ENCODE measurements at places on chromosomes 7 and 10.

- no peak for DNase-seq
Observed at GRCh38 chr7:141045126-141045841, 28.6 kb upstream of the TMEM178B start.

DNA sequence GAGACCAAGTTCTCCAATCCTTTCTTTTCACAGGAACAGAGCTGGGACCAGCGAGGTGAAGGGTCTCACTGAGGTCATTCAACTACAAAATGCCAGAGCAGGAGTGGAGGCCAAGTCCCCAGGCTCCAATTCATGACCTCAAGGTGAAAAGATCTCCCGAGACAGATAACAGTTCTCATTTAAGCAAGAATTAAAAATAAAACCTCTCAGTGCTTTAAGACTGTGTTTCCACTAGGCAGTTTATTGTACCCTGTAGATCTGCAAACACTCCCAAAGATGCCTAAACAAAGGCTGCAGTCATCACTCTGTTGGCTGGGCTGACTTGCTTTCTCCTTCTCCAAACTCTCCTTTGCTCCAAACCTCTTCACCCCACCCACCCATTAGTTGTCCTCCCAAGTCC is 74.8 kb upstream of the CXCL12 start:
- DNase-seq = no peak

GRCh38 chr7:148303295-148304082 is 287.1 kb upstream of the C7orf33 start:
- DNase-seq = no peak

GRCh38 chr10:35089611-35090161 is 455 bp downstream of the CUL2 start:
- no peak for DNase-seq

GRCh38 chr7:26583094-26583648 is 281.2 kb downstream of the SKAP2 start:
- DNase-seq = no peak

DNA sequence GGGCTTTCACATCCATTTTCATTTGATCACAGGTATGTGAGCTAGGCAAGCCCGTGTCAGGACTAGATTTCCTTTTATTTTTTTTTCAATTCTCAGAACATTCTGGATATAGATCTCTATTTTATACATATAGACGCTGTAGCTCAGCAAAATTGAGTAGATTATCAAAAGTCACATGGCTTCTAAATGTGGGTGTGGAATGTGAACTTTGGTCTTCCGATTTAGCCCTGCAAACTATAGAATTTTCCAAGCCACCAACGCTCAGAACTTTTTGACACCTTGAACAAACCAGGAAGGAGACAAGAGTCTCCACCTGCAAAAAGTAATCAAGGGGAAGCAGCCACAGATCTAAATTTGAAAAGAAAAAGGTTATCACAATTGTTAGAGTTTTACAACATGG is 15.9 kb upstream of the FFAR4 start:
- no peak for DNase-seq

DNA sequence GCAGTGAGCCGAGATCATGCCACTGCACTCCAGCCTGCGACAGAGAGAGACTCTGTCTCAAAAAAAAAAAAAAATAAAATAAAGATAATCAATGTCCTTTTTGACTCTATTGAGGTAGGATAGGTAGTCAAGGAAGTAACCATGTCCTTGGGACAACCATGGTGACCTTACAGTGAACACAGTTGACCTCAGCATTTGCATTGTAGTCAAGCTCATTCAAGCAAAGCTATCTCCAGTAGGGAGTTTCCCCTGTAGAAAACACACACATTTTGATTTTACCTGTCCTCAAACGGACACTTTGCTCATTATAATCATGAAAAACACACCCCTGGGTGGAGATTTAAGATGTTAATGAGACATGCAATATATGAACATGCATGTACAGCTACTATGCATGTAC is 171.7 kb downstream of the KIF20B start:
- no peak for DNase-seq

DNA sequence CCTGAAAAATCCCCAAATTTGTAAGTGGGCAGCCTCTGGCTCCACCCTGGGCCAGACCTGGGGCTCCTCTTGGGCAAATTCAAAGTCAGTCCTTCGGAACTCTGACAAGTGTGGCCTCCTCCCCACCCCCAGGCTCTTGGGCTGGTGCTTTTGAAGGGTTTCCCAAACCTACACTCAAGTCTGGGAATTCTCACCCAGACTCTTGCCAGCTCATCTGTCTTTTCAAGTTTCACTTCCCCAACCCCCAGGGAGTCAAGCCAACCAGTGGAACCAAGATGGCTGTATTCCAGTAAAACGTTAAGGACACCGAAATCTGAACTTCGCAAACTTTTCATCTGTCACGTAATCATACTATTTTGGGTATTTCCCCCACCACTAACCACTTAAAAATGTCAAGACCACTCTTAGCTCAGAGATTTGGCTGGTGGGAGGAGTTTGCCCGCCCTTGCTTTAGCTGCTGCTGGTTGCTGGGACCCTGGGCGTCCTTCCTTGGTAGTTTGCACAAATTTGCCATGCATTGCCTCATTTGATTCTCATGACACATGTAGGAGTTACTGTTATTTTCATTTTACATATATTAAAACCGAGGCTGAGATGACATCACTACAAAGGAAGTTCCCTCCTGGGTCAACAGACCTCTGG is 1.7 kb upstream of the MYO1G start:
- DNase-seq = no peak

DNA sequence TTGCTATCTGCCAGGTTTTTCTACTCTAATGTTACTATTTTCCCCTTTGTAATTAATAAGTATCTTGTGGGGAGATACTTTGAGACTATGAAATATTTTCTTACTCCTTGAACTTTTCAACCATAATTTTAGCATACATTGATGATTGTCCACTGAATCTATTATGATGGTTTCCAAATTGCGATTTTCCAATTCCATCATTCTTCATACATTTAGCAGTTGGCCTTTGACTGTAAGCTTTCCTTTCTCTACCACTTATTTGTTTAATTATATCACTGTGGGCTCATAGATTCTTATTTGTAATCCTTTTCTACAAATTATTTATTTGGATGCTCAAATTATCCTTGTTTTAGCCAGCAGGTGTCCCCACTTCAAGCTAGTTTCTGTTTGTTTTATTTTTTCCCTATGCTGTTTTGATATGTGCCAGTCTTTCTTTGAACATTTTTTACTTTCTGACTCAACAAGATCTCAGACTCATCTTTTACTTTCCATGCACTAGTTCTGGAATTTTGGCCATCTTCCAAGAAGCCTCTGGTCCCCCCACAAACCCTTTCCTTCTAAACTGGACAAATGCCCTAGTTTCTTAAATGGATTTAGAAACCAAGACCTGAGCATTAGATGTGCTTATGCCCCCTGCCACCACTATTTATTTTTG is 11.4 kb upstream of the MRPS16 start:
- no peak for DNase-seq

- DNase-seq = no peak
Observed at GRCh38 chr10:50807851-50808776, 68.4 kb downstream of the ASAH2B start.

- no peak for DNase-seq
Observed at GRCh38 chr7:31775556-31775955, 88.5 kb downstream of the PPP1R17 start.

- DNase-seq = no peak
Observed at GRCh38 chr7:19405541-19405940, 260.3 kb upstream of the FERD3L start.

- DNase-seq = no peak
Observed at GRCh38 chr10:71031603-71032002, 143.2 kb upstream of the PCBD1 start.

- DNase-seq = no peak
Observed at GRCh38 chr10:92719991-92720830, 30.5 kb downstream of the HHEX start.

DNA sequence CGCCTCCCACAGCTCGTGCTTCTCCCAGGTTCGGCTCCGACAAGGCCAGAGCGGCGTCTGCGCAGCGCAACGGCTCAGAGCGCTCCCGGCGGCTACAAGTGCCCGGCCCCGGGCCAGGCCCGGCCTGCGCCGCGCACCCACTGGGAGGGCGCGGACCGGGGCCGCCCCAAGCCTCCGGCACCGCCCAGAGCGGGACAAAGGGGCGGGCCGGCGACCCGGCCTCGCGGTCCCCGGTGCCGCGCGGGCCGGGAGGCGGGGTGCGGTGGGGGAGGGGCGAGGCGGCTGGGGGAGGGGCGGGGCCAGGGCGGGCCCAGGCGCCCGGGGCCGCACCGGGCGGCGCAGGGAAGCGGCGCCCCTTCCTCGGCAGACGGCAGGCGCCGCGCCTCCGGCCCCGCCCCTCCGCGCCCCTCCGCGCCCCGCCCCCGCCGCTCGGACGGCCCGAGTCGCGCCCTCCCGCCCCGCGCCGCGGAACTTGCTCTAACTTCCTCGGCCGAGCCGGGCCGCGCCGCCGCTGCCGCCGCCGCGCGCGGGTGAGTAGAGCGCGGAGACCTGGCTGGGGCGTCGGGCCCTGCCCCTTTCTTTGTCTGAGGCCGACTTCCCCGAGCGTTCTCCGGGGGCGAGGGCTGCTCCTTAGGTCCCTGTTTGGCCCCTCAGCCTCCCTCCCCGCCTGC is at the start of gene TSPAN14:
Gene TSPAN14, plus strand, starts transcription at position 469 of the 671 bp plus-strand sequence. CDS start 34,924 bp downstream, outside the sequence.
- peak; percentile 38 for DNase-seq

GRCh38 chr7:38629651-38630510 is 1.3 kb downstream of the AMPH start:
- DNase-seq = no peak

DNA sequence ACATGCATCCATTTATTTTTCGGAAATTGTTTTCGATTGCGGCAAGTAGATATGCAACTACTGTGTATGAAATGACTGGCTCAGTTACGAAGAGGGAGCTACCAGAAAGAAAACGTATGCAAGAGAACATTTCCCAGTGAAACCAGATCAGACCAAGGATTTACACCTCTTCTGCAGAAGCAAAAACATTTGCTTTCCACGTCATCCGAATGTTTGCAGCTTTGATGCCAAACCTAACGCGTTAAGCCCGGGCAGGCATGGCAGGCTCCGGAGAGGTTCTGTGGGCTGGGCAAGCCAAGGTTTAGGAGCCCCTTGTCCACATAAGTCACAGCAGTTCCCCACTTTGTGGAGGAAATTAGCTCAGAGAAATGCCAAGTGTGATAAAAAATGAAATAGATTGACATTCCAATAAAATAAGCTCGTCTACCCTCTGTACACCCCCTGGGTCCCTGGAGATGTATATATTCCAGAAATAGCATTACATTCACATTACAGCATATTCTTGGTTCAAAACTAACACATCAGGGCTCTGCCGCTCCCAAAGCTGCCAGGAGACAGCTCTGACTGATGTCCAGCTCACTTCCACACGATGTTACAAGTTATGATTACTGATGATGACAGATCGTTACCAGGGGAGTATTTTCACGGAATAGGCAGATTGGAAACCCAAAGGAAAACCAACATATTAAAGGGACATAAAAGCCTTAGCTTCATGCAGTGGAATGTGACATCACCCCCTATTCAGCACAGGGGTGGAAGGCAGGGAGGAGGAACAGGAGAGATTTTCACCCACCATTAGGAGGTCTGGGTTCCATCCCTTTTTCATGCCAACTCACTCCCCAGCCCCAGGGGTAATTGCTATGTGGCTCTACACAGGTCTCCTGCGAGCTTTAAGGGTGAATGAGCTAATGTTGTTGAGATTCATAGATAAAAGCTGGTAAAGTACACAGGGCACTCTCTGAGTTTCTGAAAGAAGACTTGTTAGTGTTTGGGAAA is 81.5 kb downstream of the LYZL1 start:
- no peak for DNase-seq

- no peak for DNase-seq
Observed at GRCh38 chr7:82017334-82017943, 247.6 kb upstream of the HGF start.

- DNase-seq = no peak
Observed at GRCh38 chr10:132322586-132323048, 9.4 kb upstream of the LRRC27 start.

DNA sequence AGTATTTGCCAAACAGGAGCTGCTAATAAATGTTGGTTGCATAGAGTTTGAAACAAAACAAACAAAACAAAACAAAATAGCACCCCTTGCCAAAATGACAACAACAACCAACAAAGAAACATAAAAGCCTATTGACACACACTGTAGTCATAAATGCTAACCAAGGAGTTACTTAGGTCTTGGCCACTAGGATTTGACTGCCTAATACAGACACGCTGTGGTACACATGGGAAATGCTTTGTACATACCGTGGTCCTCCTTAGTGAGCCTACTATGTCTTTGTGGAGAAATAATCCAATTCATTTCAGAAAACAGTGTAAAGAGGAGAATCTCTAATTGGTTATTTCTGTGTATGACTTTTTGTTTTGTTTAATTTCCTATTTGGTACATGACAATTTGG is 53.2 kb upstream of the MTPN start:
- no peak for DNase-seq

GRCh38 chr7:126411032-126411820 is 841.5 kb downstream of the GRM8 start:
- DNase-seq = no peak

DNA sequence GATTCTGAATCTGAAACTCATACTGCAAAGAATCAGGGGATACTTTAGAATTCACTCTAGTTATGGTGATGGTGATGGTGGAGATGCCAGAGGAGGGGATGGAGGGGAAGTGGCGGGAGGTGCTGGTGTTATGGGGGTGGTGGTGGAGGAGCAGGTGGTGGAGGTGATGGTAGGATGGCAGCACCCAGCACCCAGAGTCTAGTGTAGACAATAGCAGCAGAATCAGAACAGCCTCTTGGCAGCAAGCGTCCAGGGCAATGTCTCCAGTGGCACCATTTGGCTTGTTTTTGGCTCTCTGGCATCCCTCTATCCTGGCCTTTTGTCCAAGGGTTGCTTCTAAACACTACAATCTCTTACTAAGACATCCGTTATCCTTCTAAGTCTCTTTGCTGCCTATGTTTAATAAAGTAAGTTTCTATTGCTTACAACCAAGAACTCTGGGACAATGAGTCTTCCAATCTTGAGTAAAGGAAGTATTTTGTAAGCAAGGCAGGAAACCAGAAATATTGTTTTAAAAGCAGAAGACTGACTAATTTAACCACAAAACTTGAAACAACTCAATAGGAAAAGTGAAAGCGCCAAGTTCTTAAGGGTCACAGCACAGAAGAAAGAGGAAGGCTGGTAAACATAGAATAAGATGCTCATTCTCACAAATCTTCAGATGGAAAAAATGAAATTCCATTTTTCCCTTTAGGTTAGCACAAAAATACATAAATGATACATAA is 42.4 kb upstream of the GDF10 start:
- DNase-seq = no peak
